ENCODE measurements at places on chromosomes 2 and 18.

DNA sequence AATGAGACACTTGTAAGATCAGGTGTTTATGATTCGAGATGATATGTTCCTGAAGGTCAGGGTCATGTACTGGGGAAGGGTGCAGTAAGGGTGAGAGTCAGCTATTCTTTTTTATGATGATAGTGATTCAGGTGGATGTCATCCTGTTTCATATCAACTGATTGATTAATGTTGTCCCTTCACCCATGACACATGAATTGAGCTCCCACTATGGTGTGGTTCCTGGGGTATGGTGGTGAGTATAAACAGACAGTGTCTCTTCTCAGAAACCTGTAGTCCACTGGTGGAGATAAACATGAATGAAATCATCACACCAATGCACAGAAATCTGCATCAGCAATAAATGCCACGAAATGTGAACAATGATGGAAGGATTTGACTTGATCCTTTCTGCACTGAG is 37.4 kb upstream of the PAX8 start:
- no peak for DNase-seq

GRCh38 chr2:120641366-120641771 is 94.3 kb upstream of the GLI2 start:
- peak; percentile 13 for DNase-seq

GRCh38 chr2:102000012-102000411 is 8.3 kb downstream of the IL1R2 start:
- DNase-seq = no peak

GRCh38 chr2:219331560-219332213 is 857 bp downstream of the RESP18 start:
- DNase-seq = peak; percentile 12

GRCh38 chr2:141703501-141703900 is 427.3 kb downstream of the LRP1B start:
- DNase-seq = no peak
